ENCODE measurements at places on chromosomes 6 and 20.

DNA sequence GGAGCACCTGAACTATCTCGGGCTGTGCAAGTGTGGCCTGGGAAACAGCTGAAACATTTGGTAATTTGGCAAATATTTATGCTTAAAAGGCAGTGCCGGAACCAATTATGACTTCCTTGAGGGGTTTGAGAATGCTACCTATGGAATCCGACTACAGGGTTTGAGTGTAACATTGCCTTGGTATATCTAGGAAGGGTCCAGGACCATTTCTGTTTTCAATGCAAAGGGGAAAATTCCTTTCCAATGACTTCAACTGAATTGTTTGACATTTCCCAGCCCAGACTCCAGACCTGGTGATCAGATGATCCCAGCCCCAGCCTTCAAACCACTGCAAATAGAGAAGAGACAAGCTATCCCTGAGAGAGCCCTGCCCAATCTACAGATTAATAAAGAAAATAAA is 4.6 kb upstream of the PPP1R3G start:
- DNase-seq = no peak

DNA sequence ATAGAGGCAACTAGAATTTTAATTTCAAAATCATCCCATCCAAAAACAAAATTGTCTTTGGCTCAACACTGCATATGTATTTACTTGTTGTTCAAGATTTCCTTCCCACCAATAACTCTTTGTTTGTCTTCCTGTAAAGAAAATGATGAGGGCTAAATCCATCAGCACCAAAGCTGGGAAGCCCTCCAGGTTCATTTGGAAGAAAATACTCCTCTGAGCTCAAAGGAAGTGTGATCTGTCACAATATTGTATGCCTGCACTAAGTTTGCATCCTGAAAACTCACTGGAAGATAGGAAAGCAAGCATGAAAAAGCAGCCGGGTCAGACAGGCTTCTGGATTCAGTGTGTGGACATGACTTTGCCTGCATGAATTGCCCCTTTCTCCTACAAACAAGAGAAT is 28.7 kb upstream of the OPRM1 start:
- no peak for DNase-seq

DNA sequence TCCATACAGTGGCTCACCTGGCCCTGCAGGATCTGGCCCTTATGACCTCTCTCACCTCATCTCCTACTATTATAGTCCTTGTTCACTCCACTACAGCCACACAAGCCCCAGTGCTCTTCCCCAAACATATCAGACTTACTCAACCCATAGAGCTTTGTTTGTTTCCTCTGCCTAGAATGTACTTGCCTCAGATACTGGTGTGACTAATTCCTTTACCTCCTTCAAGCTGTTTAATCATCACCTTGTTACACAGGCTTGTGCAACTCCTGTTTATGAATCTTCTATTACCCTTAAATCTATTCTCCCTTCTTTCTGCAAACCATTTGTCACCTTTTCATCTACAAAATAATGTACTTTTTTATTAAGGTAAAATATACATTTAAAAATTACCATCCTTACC is 3.2 kb downstream of the DEFB125 start:
- DNase-seq = no peak

GRCh38 chr6:86087954-86088353 is 445.3 kb upstream of the SYNCRIP start:
- DNase-seq = no peak

GRCh38 chr6:89321131-89321970 is 6.3 kb upstream of the GABRR2 start:
- no peak for DNase-seq

DNA sequence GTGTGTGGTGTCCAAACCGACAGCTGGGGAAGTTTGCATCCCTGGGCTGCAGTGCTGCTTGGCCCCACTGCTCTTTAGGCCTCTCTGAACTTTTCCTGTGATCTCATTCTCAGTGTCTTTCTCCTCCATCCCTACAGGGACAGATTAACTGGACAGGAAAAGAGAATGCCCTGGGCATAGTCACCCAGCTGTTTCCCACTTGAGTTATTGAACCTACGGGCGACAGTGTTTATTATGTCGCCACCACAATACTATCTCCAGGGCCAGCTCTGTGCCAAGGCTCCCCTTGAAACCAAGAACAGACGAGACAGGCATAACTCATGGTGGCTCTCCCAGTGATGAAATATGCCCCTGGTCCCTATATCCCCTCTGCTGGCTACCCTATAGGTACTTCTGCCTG is 147.8 kb upstream of the EPHA7 start:
- DNase-seq = no peak

DNA sequence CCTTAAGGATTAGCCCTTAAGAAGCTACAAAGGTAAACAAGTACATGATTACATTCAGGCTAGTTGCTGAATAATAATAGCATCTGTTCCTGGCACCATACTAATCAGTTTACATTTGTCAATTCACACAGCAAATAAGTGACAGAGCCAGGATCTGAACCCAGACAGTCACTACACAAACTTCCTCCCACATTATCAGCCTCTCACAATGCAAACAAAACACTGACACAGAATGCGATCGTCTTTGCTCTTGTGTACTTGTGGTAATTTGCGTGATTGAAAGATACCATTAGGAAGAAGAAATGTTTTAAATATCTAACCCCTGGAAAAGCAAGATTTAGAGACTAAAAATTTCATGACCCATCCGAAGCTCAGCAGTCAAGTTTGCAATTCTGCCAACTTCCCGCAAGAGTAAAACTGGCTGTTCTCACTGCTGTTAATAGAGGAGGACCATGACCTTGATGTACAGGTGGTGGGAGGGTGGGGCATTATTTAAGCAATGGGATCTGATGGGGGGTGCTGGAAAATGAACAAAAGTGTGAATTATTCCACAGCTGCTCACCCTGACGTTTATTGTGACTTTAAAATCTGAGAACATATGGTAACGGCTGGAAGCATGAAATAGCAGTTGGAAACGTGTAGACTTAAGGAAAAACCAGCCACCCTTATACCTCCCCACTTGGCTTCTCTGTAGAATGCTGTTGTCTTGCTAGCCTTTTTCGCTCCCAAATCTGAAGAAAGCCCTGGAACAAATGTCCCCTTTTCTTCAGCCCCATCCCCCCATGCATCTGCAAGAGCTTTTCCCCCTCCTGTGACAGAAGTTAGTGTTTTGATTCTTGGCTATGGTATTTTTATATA is 95.3 kb upstream of the ARMC2 start:
- DNase-seq = no peak

- no peak for DNase-seq
These were observed 306.1 kb downstream of the QKI start for GRCh38 chr6:163720460-163721235.

DNA sequence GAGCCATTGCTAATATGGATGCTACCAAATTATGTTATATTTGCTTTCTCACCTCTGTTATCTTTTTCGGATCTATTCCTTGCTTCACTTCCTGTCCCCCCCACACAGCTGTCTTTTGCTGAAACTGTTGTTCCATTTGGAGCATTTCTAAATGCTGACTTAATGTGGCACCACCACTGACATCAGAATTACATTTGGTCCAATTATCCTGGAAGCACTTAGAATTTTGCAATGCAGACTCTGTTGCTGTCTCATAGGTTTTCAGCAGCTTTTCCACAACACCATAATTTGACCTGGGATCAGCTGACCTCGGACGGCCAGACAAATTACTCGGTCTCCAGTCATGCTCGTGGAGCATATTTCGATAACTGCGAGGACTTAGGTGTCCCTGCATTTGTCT is 12.8 kb downstream of the KIAA0408 start:
- no peak for DNase-seq

DNA sequence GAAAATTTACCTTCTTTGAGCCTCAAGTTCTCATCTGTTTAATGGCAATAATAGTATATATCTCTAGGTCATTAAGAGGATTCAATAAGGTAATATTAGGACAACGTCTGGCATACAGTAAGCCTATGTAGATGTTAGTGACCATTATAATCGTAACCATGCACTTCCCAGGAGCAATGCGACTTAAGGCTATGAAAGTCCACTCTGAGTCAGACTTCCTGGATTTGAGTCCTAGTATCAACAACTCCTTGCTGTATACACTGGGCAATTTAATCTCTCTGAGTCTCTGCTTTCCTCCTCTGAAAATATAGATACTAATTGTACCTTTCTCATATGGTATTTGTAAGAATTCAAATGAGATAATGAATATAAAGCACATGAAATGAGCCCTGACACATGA is 168.1 kb upstream of the HDDC2 start:
- DNase-seq = no peak

- DNase-seq = no peak
These were observed 960 bp downstream of the TNFRSF6B start for GRCh38 chr20:63697357-63697867.

DNA sequence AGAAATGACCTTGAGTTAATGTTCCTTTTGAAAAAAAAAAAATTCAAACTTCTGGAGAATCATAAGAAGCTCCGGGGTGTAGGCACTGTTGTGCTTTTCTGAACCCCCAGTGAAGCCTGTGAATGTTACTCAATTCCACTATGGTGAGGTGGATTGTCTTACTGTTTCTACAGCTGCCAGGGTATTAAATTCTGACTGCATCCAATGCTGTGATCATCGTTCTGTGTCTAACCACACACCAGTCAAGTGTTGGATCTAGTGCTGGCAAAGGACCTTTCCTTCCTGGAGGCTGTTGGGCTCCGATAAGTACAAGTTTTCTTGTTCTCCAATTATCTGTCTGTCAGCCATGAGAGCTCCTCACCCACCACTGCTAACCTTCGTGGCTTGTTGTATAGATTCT is 162.0 kb upstream of the EPHA7 start:
- no peak for DNase-seq

DNA sequence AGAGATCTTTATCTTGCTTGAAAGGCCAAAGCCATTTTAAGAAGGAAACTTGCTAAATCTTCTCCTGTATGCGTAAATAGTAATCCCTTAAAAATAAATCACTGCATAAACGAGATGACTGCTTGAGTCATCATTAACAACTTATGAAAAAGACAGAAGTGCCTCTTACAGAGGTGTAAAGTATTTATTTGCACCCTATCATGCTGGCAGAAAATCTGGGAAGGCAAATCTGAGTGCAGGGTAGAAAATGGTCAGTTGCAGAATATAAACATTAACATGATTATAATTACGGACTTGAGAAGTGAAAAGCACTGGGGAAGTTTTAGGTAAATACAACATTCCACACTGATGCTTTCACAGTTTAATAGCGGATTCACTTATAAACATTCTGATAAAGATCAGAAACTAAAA is 67.5 kb upstream of the FBXO30 start:
- DNase-seq = no peak

- no peak for DNase-seq
These were observed 2.9 kb upstream of the ZBTB46 start for GRCh38 chr20:63833776-63834490.

DNA sequence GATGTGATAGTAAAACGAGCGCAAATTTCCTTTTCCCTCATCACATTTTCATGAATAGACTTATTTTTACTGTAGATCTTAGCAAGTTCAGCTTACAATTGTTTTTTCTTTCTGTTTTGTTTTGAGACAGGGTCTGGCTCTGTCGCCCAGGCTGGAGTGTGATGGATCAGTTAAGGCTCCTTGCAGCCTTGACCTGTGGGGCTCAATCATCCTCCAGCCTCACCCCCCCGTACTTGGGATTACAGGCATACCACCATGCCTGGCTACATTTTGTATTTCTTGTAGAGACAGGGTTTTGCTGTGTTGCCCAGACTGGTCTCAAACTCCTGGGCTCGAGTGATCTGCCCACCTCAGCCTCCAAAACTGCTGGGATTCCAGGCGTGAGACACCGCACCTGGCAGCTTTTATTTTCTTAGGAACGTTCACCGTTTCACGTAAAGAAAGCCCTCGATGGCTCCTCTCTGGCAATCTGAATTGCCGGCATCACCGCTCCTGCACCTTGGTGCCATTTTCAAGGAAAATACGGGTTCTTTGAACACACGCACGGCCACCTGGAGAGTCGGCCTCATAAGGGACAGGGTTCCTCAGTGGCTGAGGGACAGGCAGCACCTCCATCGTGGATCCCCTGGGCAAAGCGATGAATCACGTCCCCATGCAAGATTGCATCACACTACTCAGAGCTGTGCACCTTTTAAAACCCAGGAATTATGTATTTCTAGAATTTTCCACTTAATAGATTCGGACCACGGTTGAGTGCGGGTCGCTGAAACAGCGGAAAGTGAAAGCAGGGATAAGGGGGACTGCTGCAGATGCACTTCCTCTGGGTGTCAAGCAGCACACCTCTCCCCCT is 78.7 kb downstream of the IRF4 start:
- DNase-seq = no peak

- no peak for DNase-seq
These were observed 191.2 kb downstream of the ZNF217 start for GRCh38 chr20:53402233-53403005.
